Effector memory CD4-positive, alpha-beta T cell (primary cell): ENCODE measurements at places on chromosomes 6 and 20.
A peak's percentile ranks its signal among the peaks of the same experiment; 100 is the strongest.

DNA sequence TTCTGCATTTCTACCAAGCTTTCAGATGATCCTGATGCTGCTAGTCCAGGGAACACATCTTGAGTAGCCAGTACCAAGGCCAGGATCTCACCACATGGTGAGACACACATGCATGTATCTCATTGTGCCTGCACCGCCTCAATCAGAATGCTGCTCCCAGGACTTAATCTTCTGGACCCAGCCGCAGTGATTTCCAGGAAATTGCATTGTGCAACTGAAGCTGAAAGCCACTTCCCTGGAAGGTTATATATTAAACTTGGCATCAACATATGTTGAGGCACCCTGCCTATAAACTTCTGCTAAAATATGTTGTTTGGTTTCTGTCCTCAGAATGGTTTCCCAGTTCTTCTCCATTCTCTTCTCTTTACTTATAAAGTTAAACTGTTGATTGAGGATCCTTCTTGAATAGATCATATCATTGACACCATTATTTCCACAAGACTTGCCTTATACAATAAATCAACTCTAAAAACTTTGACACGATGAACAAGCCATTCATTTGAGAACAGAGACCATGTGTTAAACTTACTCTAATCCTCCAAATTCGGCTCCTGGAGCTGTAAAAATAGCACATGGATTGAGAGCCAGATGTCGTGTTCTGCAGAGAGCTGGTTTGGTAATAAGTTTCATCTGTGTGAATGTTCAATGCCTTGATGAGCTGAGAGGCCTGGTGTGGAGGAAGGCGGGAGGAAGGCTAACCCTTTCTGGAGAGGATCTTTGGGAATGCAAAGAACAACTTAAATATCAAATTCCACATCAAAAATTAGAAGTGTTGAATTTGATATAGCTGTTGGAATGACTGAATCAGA, 65.0 kb upstream of the PCSK2 start:
- DNase-seq: no peak

DNA sequence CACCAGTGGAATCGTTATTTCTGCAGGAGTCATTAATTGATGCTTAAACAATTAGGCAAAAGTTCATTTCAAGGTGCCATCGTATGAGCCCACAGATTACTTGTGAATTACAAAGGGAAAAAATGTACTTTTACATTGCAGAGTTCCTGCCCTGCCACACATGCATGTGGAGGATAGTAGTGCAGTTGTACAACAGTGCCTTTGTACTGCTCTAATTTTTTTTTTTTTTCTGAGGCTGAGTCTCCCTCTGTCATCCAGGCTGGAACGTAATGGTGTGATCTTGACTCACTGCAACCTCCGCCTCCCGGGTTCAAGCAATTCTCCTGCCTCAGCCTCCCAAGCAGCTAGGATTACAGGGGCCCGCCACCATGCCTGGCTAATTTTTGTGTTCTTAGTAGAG, 26.0 kb upstream of the SYNJ2 start:
- DNase-seq: no peak

GRCh38 chr20:46936415-46937156, 41.9 kb downstream of the EYA2 start:
- no peak for DNase-seq

- no peak for DNase-seq
These were observed 27.9 kb upstream of the MAP3K4 start for GRCh38 chr6:160963651-160964050.

DNA sequence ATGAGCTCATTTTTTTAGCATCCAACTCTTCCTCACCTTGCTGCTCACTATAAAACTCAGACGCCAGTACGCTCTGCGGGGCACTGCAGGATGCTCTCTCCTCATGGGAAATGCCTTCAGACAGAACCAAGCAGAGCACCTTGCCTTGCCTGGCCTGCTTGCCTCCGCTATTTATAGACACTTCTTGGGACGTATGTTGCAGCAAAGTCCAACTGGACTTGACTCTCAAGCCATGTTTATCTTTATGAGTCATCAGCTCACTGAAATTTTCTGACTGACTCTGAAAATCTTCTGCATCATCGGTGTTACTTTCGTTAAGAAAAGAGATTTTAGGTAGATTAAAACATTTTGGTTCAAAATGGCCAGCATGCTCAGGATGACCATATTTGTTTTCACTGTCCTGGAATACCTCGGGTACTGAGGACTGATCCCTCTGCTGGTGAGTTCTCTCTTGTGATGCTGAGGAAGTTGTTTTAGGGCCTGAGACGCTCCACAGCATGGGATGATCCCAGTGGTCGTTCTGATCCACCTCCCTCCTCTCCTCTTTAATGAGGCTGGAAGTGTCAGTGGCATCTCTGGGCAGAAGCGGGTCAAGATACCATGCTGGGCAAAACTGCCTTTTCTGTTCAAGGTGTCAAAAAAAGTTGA, 204.5 kb downstream of the KIF16B start:
- DNase-seq: no peak

- DNase-seq: no peak
These were observed 38.3 kb downstream of the METTL24 start for GRCh38 chr6:110319843-110320242.

- DNase-seq: no peak
These were observed 112.5 kb downstream of the EDN3 start for GRCh38 chr20:59412875-59413284.

GRCh38 chr6:25652007-25652515, at the start of gene SCGN:
TSS of gene SCGN (plus strand) at chr6:25652215. CDS start at chr6:25652404, 189 bp downstream.
- no peak for DNase-seq

GRCh38 chr6:19759117-19759880, 77.9 kb upstream of the ID4 start:
- no peak for DNase-seq

GRCh38 chr6:139927236-139927635, 552.8 kb upstream of the CITED2 start:
- DNase-seq: no peak

DNA sequence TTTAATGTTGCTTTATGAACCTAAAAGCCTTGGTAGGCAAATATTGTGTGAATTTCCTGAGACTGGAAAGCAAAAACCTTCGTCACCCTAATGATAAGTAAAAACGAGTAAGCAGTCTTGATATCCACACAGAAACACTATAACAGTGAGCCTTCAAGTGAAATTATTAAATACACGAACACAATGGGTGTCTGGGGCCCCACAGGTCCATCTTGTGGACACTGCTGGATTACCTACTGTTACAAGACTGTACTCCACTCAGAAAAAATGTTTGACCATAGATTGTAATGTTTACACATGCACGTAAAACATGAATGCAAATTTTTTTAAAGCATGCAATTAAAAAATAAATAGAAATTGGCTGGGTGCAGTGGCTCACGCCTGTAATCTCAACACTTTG, 466.9 kb downstream of the CD83 start:
- DNase-seq: no peak

DNA sequence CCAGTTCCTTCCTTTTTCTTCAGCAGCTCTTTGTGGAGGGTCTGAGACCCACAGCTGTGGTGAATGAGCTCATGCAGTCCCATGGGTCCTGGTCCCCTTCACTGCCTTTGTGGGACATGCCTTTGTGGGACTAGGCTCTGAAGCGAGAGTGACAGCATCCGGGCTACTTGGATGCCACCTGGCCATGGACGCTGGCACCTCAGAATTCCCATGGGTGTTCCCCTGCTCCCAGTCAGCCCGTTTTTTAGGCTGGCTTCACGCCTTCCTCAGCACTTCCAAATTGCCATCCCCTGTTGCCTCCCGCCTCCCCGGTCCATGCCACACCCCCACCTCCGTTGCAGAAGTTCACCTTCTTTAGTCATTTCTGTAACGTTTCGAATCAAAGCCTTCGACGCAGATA, 45.1 kb downstream of the RAMACL start:
- DNase-seq: no peak

- no peak for DNase-seq
These were observed 19.4 kb upstream of the CLDN20 start for GRCh38 chr6:155244434-155244833.

DNA sequence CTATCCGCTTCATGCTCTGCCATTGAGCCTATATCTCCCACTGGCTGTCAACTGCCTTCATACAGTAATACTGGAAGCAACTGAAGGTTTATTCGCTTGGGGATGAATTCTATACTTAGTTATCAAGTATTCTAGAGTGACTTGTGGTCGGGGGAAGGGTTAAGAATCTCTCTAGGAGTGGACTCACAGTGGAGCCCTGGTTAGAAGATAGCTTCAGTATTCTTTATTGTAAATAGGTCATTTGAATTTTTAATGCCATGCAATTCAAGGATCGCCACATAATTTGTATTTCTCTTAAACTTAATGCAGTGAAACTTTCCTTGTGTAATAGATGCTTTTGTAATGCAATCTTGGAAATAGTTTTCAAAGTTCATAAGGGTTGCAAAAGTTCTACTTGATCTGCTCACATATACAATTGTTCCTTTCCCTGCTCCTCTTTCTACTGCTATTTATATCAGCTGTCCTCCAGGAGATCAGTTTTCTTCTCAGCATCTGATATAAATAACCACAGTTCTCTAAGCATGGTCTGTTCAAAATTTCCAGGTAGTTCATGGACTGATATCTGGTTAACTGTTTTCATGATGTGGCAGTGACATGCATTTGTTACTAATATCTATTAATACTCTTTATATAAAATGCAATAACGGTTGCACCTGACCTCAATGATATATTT, 120.3 kb downstream of the KCNQ5 start:
- no peak for DNase-seq

DNA sequence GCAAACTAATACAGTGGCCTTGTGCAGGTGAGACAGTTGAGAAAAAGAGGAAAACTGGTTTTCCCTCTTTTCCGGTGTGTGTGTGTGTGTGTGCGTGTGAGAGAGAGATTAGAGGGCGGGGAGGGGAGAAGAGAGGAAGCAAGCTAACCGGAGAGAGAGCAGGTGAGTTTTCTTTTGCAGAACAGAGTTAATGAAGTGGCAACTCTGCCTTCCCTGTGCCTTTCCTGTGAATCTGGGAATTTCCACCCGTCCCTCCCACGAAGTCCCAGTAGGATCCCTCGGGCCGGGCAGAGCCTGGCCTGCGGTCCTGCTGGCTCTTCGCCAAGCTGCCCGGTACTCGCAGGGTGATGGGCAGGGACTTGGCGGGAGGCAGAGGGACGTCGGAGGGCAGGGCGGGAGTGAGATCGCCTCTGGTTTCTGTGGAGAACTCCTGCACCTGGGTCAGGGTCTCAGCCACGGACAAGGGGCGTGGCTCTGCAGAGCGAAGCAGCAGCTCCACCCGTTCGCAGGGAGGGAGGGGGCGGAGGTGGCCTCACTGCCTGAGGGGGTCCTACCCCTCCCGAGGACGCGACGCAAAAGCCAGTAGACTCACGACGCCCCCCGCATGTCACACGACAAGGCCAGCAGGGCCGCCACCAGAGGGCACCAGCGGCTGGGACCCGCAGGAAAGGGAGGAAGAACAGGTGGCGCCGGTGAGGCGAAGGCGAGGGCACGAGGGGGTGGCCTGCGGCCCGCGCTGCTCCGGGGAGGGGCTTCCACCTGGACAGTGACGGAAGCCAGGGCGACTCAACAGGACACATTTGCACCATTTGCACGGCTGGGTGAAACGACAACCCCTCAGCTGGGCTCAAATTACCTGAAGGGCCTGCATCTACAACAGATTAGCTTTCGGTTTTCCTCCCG, 51.2 kb upstream of the RNF182 start:
- peak; percentile 31 for DNase-seq

DNA sequence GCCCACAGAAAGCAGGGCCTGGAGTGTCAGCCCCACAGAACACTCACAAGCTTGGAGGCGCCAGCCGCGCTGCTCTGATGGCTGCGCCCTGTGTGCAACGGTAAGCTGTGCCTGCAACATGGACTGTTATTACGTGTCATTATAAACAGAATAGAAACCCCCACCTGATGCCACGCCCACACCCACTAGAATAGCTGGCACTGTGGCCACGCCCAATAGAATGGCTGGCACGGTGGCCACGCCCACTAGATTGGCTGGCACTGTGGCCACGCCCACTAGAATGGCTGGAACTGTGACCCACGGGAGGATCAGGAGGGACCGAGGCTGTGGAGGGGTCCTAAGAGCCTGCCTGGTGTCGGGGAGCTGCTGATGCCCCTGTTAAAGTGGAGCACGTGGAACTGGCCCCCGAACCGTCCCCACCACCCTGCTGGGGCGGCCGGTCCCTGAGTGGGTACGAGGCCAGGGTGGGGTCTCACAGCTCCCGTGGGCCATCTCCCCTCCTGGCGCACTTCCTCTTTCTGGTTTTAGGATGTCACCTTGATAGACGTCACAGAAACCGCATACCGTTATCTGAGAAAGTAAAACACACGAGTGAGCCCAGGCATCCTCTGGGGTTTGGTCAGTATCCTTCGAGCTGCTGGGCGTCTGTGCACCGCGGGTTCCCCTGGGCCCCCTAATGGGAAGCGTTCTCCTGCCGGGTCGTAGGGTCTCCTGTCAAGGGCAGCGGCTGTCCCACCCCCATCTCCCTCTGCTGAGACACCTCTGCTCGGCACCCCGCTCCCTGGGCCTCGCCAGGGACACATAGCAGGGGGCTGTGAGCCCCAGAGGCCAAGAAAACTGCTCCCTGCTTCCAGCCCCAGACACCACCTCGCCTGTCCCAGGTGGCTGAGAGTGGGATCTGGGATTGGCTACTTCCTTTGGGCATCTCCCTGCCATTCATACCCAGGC, 25.4 kb downstream of the SLC17A9 start:
- peak; percentile 85 for DNase-seq

GRCh38 chr20:10848810-10849370, 175.1 kb upstream of the JAG1 start:
- DNase-seq: no peak

GRCh38 chr6:33547499-33547898, 32.6 kb downstream of the BAK1 start:
- no peak for DNase-seq

DNA sequence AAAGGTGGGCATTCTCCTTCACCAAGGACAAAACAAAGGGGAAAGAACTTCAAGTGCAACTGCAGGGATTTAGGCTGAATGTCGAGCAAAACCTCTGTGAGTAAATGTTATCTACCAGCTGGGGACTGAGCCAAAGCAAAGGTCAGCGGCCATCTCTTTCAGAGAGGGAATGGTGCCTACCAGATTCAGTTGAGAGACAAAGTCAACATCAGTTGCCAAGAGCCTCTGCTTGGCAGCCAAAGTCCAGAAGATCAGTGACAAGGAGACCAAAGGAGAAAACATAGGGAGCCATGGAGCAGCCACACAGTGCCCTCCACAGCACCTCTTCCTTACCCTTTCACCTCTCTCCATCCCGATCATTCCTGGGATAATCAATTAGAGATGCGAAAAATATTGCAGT, 472.5 kb downstream of the KIF16B start:
- DNase-seq: no peak

DNA sequence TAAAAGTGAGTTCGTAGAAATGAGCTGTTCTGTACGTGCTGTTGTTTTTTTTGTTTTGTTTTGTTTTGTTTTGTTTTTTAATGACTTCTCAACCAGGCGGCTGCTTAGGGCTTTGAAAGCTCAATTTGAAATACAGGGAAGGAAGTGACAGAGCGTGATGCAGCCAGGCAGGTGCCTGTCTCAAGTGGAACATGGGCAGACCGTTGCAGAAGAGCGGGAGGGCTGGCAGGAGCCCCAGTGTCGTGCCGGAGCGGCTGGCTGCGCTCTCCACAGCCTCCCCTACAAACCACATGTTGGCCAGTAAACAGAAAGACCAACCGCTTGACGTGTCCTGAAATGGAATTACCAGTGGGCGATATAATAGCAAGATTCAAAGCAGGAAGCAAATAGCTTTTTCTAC, 164.9 kb upstream of the RREB1 start:
- DNase-seq: no peak

GRCh38 chr20:57047281-57048026, 219.0 kb downstream of the BMP7 start:
- no peak for DNase-seq

GRCh38 chr20:46695892-46696291, 6.6 kb upstream of the TP53RK start:
- DNase-seq: no peak
